GM06990 (cell line): ENCODE measurements at places on chromosomes 7 and 10.

GRCh38 chr7:154867068-154867467 is 135.9 kb downstream of the PAXIP1 start:
- peak; percentile 42 for DNase-seq

- DNase-seq, result no peak
These were observed 35.5 kb downstream of the CLIP2 start for GRCh38 chr7:74324531-74325209.

- DNase-seq, result no peak
These were observed 40.8 kb downstream of the FAM53B start for GRCh38 chr10:124703372-124703771.

- DNase-seq, result peak; percentile 9
These were observed 790.8 kb upstream of the KCND2 start for GRCh38 chr7:119482209-119482608.

DNA sequence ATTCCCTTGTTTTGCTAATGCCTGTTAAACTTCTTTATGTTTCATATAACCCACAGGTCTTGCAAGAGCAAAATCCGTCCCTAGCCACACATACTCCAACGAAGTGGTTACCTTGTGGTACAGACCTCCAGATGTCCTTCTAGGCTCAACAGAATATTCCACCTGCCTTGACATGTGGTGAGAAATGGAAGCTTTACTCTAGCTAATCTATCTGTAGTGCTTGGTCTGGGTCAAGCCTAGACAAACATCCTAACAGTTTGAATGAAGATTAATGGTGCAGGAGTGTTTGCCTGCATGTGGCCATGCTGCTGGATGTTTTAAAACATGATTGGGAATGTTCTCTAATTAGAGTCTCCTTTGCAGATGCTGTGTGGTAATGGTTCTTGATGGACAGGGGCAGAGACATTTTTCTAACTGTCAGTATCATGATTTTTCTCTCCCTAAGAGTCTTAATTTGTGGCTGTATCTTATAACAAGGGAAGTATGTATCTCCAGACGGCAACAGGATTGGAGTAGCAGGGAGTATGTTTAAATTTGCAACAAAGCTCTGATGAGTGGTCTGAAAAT is 308.5 kb upstream of the FZD1 start:
- DNase-seq, result no peak

DNA sequence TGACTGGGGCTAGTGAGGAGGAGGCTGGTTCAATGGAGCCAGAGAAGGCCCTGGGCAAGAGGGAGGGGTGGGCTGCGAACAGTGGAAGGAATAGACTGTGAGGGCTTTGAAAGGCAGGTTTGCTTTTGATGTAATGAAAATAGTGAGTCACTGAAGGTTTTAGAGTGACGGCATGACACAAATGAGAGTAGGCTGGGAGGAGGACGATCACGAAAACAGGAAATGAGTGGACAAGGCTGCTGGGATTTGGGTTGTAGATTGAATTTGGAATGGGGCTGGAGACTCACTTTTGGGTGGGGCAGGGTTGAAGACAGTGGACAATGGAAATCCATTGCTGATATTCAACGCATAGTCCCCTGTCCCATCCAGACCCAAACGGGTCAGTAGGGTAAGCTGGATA is 139.6 kb downstream of the CDH23 start:
- DNase-seq, result no peak

DNA sequence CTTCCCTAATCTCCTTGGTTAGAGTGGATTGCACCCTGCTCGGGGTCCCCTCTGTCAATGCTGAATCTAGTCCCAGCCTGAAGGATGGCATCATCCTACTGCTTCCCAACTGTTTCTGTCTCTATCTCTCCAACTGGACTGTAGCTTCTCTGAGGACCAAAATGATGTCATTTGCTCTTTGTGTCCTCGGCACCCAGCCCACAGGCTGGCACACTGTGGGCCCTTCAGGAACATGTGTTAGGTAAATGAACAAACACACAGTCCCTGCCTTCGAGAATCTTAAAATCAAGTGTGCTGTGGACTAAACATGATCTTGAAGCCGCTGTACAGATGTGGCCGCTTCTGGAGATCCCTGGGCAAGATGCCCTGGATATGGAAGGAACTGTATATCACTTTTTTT is 5.0 kb upstream of the CDH23 start:
- no peak for DNase-seq

DNA sequence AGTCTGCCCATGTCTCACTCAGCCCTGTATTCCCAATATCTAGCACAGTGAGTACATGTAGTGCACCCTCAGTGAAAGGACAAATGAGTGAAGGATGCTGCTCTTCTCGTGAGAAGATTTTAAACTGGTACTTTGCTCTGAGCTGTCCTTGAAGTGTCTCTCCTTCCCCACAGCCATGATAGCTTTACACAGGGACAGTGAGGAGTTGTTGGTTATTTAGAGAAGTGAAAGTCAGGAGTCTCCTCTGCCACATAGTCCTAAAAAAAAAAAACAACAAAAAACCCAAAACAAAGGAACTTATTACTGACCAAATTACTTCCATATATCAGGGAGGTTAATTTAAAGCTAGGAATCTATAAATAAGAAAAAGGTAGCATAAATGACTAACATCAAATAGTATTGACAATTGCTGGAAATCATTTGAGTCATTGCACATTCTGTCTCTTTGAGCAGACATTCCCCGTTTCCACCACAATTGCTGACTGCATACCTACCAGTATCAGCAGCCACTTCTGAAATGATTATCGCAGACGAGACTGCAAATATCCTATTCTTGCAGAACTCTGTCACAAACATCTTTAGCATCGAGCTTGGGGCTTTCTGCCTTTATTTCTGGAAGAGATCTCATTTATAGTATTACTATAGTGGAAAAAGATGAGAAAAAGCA is 202.1 kb downstream of the PTEN start:
- DNase-seq, result peak; percentile 66

DNA sequence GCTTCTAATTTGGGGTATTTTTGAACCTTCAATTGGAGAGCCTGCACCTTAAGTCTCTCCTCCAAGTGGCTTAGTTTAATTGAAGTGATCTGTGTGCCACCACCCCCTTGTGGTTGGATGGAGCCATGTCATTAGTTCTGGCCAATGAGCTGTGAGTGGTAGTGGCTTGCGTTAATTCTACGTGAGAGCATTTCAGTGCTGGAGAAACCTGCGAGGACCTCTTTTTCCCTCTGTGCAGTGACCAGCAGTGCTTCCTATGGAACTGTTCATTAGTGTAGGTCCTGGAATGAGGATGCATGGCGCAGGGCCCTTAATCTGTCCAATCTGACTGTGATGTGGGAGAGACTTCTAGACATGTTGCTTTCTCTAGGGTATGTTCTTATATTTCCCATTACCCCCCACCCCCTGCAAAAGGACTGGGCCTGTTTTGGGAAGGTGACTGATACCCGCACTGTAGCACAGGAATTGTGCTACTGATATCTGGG is 3.8 kb downstream of the HILPDA start:
- no peak for DNase-seq

DNA sequence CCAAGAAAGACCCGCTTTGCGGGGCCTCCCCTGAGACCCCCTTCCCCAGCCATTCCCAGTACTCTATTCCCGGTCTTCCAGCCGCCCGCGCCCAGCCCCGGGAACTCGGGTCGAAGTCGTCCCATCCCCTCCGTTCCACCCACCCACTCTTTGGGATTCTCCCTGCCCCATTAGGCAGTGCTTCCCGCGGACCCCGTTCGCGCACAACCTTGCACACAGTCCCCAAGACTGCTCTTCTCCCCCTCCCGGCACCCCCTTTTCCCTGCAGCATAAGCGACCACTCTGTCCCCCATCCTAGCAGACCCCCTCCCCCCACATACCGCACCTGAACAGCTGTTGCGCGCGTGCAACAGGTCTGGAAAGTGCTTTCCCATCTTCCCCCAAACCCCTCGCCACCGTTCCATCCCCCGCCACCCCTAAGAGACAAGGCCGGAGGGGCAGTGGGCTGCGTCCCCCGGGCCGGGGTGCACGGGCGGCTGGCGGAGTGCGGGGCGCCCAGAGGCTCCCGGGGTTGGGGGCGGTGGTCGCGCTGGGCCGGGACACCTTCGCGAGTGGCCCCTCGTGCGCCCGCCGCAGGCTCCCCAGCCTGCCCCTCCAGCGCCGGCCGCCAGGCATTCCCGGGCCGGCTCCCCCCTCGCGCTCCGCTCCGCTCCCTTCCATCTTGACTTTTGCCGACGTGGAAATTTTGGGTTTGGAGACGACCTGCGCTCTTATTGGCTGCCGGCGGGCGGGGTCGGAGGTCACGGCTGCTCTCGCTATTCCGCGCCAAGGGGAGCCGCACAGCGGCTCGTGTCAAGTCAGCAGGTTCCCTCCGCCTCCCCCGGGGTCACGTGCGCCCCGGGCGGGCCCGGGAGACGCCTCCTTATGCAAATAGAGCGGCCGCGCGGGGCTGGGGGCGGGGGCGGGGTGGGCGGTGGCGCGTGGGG is 201.2 kb upstream of the NFE2L3 start:
- DNase-seq, result peak; percentile 96

DNA sequence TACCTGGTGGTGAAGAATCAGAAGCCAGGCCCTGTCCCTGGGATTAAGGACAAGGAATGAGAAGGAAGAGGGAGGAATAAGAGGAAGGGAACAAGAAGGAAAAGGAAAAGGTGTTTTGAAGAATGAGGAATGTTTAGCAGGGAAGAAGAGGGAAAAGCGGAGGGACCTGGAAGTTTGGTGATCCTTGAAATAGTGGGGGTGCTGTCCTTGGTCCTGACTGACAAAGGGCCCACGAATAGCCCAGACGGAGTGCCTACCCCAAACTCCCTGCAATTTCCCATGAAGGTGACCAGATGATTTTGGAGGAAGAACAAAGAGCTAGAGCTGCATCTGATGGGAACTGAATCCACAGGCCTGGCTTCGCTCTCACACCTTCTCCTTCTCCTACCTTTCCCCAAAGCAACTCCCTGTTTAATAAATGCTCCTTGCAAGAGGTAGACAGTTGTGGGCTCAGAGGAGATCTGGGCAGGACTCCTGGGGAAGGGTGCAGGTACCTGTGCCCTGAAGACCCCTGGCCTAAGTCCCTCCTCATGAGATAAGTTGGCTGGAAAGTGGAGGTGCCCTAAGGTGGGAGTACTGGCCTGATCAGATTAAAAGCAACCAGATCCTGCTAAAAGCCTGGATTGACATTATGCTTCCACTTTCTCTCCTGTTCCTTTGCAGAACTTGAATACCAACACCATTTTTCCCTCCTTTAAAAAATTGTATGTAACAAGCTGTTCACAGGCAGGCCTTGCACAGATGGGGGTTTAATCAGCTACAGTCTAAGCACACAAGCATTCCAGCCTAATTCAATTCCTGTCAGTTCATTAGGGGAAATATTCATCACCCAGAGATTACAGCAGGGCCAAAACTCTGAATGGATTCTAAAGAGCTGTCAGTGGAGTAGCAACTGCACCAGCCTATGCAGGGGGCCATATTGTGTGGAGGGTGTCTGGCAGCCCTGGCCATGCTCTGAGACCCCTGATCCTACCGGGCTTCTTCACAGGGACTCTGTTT is 19.4 kb downstream of the KAZALD1 start:
- DNase-seq, result no peak

GRCh38 chr10:131043039-131043691 is 268.4 kb downstream of the TCERG1L start:
- peak; percentile 32 for DNase-seq

DNA sequence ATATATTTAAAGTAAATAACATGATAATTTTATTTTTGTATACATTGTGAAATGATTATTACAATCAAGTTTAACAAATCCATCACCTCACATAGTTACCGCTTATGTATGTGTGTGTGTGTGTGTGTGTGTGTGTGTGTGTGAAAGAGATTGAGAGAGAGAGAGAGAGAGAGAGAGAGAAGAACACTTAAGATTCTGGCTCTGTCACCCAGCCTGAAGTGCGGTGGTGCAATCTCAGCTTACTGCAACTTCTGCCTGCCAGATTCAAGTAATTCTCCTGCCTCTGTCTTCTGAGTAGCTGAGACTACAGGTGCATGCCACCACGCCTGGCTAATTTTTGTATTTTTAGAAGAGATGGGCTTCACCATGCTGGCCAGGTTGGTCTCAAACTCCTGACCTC is 17.8 kb downstream of the LYZL1 start:
- DNase-seq, result no peak

DNA sequence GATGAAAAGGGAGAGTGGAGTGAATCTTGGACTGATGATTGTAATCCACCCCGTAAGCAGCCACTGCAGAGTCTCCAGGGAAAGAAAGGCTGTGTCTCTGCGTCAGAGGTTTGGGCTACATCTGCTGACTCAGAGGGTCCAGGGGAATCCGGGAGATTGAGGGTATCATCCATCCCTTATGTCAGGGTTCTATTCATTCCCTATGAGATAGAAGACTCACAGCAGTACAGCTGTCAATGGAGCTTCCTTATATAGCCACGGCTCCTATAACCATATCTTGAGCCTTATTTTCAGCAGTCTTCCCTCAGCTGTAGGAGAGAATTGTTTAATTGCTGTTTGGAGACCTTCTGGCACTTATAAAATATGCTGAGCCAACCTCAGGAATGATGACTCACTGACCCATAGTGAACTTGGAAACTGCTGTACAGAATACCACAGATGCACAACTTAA is 558.2 kb upstream of the PFKP start:
- DNase-seq, result no peak

- no peak for DNase-seq
These were observed 116.7 kb upstream of the IMMP2L start for GRCh38 chr7:111678986-111679385.

DNA sequence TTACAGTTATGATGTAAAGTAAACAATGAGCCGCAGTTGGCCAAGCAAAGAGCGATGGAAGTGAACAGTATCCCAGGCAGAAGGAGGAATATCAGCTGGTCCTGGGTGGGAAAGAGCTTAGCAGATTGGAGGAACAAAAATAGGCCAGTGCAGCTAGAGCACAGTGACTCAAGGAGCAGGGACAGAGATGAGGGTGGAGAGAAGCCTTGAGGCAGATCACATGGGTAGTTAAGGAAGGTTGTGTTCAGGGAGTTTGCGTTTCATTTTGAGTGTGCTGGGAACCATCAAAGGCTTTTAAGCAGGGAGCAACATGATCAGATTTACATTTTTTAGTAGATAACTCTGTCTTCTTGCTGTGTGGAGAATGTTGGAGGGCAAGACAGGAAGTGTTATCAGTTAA is 113.6 kb downstream of the OAT start:
- DNase-seq, result no peak

DNA sequence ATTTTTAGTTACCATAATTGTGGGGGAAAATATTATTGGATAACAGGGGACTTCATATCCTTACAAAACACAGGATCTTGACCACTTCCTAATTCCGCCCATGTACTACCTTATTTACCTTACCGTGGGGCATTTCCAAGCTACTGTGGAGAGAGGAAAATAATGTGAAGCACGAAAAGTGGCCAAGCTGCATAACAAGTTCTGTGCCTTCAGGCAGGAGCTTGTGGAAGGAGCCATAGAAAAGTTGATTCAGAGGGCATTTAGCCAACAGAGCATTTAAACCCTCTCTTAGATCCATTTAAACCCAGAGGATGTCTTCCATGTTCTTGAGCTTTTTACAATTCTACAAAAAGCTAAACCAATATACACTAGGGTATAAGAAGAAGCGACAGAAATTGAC is 41.6 kb downstream of the DNAJB9 start:
- no peak for DNase-seq

- no peak for DNase-seq
These were observed 6.3 kb upstream of the MYO1G start for GRCh38 chr7:44985033-44985695.
